Immature natural killer cell (primary cell): ENCODE measurements at places on chromosomes 13 and 19.

- no peak overlapping the region for H3K27ac ChIP-seq
- DNase-seq: no peak
- H3K4me3 ChIP-seq: peak overlapping the region; percentile 27
- H3K36me3 ChIP-seq: no peaks in the 10 kb centered on the region
- H3K4me1 ChIP-seq: no peaks in the 10 kb centered on the region
Observed at GRCh38 chr13:53782488-53782961, 753.9 kb downstream of the OLFM4 start.

GRCh38 chr13:73334445-73334844 lies 275.6 kb downstream of the KLF5 start:
- H3K36me3 ChIP-seq: no peaks in the 10 kb centered on the region
- H3K27ac ChIP-seq: no peak overlapping the region
- H3K4me1 ChIP-seq: no peaks in the 10 kb centered on the region
- H3K4me3 ChIP-seq: no peak overlapping the region
- no peak for DNase-seq

- H3K27ac ChIP-seq: no peak overlapping the region
- no peaks in the 10 kb centered on the region for H3K4me1 ChIP-seq
- H3K27me3 ChIP-seq: no peaks in the 10 kb centered on the region
Observed at GRCh38 chr13:35761440-35762252, 285.2 kb upstream of the MAB21L1 start.

DNA sequence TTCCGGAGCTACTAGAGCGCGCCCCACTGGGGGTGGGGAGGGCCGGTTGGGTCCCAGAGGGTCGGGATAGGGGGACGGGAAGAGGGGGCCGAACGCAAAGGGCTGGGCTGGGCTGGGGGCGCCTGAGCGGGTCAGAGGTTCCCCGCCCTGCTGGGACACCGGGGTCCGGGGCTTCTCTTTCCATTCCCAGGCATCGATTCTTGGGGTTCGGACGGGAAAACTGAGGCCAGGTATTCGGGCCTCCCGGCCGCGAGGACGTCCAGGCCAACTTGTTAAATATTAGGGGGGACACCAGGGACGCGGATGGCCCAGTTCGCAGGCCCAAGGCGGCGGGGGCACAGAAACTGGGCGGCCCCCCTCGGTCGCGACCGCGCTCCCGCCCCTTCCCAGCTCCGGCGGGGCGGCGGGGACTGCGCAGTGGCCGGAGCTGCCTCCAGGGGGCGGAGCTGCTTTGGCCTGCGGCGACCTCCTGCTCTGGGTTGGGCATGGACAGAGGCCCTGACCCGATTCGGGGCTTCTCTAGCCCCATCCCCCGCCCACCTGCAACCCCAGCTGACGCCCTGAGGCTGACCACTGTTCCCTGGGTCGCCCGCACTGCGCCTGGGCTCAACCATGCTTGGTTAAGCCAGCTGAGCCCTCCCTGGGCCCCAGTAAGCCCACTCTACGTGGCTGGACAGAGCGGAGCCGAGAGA lies 1.2 kb upstream of the KLF16 start:
- H3K27me3 ChIP-seq: peaks cover 8% of the 10 kb centered on the region
- peak overlapping the region; percentile 77 for H3K4me3 ChIP-seq
- peak overlapping the region; percentile 65 for H3K27ac ChIP-seq
- H3K36me3 ChIP-seq: no peaks in the 10 kb centered on the region
- DNase-seq: peak; percentile 74

- H3K27ac ChIP-seq: no peak overlapping the region
- no peak overlapping the region for H3K4me3 ChIP-seq
- DNase-seq: no peak
- H3K27me3 ChIP-seq: peaks cover 1% of the 10 kb centered on the region
- H3K4me1 ChIP-seq: no peaks in the 10 kb centered on the region
- peaks cover 10% of the 10 kb centered on the region for H3K36me3 ChIP-seq
Observed at GRCh38 chr13:19810996-19811881, 28.5 kb upstream of the PSPC1 start.

DNA sequence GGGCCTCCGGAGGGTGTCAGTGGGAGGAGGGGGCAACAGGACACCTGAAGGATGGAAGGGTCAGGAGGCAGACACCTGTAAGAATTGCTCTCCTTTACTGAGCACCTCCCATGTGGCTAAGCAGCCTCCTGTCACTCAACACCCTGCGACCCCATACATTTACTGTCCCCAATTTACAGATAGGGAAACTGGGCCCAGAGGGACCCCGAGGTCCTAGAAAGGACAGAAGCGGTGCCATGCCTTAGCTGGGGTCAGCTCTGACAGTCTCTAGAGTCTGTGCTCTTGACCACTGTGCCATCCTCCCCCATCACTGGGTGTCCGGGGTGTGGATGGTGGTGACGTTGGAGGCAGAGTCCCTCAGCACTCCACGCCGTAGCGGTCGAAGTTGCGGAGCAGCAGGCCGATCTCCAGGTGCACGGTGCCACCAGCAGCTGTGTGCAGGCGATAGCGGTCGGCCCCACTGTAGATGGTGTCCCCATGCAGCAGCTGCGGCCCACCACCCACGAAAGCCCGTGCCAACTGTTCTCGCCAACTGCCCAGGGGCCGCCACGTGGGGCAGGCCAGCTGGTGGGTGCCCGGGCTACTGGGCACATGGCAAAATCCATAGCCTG lies 726 bp upstream of the TGFB1 start:
- peaks cover 46% of the 10 kb centered on the region for H3K4me1 ChIP-seq
- peak overlapping the region; percentile 95 for H3K27ac ChIP-seq
- H3K27me3 ChIP-seq: peaks cover 58% of the 10 kb centered on the region
- H3K4me3 ChIP-seq: peak overlapping the region; percentile 84
- no peak for DNase-seq

- H3K27ac ChIP-seq: no peak overlapping the region
- H3K4me1 ChIP-seq: no peaks in the 10 kb centered on the region
- H3K36me3 ChIP-seq: no peaks in the 10 kb centered on the region
- H3K27me3 ChIP-seq: no peaks in the 10 kb centered on the region
Observed at GRCh38 chr13:106129993-106130392, 405.5 kb downstream of the EFNB2 start.

DNA sequence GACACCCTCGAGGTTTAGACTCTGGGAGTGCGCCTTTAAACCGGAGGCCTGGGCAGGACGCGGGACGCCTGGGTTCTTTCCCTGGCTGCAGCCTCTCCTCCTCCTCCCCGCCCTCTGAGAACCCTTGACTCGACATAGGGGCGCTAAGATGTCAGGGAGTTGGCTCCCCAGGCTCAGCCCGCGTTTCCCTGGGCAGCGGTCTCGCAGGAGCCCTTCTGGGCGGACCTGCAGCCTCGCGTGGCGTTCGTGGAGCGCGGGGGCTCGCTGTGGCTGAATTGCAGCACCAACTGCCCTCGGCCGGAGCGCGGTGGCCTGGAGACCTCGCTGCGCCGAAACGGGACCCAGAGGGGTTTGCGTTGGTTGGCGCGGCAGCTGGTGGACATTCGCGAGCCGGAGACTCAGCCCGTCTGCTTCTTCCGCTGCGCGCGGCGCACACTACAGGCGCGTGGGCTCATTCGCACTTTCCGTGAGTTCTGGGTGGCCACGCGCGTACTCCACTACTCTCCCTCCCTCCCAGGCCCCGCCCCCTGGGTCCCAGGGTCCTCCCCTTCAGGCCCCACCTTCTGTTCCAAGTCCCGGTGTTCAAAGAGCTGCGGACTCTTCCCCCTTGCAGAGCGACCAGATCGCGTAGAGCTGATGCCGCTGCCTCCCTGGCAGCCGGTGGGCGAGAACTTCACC lies 1.3 kb downstream of the ICAM5 start:
- H3K36me3 ChIP-seq: peaks cover 3% of the 10 kb centered on the region
- peaks cover 78% of the 10 kb centered on the region for H3K4me1 ChIP-seq
- peaks cover 54% of the 10 kb centered on the region for H3K27me3 ChIP-seq
- peak; percentile 55 for DNase-seq
- peak overlapping the region; percentile 90 for H3K4me3 ChIP-seq
- peak overlapping the region; percentile 32 for H3K27ac ChIP-seq

- peaks cover 5% of the 10 kb centered on the region for H3K27me3 ChIP-seq
- no peak overlapping the region for H3K4me3 ChIP-seq
- DNase-seq: no peak
- H3K36me3 ChIP-seq: no peaks in the 10 kb centered on the region
- H3K4me1 ChIP-seq: no peaks in the 10 kb centered on the region
Observed at GRCh38 chr19:31500946-31501345, 151.7 kb upstream of the TSHZ3 start.

DNA sequence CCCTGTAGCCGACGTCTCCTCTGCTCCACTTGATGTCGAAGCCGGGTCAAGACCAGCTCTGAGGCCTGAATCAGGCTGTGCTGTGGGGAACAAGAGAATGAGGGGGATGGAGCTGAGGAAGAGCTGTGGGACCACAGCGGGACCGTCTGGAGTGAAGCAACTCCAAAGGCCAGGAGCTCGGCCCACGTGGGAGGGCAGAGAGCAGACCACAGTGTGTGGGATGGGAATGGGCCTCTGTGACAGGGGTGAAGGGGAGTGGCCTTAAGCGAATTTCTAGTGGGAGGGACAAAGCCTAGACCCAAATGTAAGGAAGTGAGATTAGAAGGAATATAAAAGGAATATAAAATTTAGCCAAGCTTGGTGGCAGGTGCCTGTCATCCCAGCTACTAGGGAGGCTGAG lies 3.8 kb upstream of the SLC8A2 start:
- peaks cover 6% of the 10 kb centered on the region for H3K4me1 ChIP-seq
- H3K27ac ChIP-seq: no peak overlapping the region
- H3K27me3 ChIP-seq: peaks cover 13% of the 10 kb centered on the region

GRCh38 chr13:52921194-52921593 lies 72.8 kb upstream of the PCDH8 start:
- H3K27ac ChIP-seq: no peak overlapping the region
- H3K27me3 ChIP-seq: peaks cover 2% of the 10 kb centered on the region
- H3K4me3 ChIP-seq: no peak overlapping the region
- no peak for DNase-seq

DNA sequence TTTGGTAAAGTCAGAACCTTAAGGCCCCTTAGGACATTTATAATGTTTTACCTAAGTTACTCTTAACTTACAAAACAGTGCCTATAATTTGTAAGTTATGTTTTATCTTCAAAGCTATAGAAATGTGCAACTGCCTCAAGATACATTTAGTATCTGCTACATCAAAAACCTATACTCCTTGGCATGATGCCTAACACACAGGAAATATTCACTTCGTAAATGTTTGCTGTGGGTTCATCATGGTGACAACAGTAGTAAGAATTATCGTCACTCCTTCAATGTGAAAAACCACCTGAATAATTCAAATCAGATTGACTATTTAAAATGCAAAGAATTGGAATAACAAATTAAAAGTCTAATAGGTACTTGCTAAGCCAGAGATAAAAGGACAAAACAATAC lies 184.1 kb downstream of the DIAPH3 start:
- DNase-seq: no peak
- H3K27me3 ChIP-seq: no peaks in the 10 kb centered on the region
- no peak overlapping the region for H3K4me3 ChIP-seq

DNA sequence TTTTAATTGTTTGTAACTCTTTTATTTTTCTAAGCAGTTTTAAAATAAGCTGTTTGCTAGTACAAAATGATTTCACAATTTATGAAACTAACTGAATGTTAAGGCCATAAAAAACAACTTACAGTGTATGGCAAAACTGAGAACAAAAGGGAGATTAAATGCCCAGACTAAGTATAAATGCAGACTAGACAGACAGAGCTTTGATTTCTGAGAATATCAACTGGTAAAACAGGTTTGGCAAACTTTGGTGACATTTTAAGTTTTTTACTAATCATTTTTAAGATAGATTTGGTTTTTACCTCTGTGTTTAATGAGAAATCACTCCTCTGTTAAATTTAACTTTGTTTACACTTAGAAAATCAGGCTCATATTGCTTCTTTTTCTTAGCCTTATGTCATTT lies 127.5 kb upstream of the KLF5 start:
- H3K36me3 ChIP-seq: peaks cover 37% of the 10 kb centered on the region
- no peak overlapping the region for H3K27ac ChIP-seq
- no peaks in the 10 kb centered on the region for H3K4me1 ChIP-seq
- no peak for DNase-seq

DNA sequence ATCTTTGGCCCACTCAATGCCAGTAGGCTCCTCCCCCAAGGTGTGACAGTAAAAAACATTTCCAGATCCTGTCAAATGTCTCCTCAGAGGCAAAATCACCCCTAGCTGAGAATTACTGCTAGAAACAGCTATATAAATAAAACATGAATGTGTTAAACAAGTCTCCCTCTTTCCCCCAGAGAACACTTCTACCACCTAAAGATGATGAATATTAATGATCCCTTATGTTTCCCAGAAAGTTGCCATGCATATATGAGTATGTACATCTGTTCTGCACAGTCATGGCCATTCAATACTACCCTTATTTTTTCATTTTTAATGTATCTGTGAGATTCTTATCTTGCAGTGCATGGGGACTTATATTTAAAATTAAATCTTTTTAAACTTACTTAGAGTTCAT lies 230.0 kb downstream of the SHISA2 start:
- no peak overlapping the region for H3K27ac ChIP-seq
- no peaks in the 10 kb centered on the region for H3K4me1 ChIP-seq
- DNase-seq: no peak
- H3K27me3 ChIP-seq: peaks cover 3% of the 10 kb centered on the region

DNA sequence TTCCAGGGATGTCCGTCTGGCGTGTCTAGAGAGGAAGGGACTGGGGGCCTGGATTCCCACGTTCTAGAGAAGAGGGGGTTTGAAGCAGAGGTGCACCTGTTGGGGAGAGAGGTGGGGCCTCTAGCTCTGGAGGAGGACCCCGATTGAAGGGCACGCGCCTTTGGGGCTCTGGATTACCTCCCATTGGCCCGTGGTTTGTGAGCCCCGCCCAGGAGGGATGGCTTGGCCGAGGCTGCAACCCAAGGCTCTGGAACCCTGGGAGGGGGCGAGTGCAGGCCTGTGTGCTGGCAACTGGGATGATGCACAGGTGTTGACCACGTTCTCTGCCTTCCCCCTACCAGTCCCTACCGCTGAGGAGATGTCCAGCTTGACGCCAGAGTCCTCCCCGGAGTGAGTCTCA lies 20.2 kb downstream of the TMEM150B start:
- H3K27me3 ChIP-seq: peaks cover 7% of the 10 kb centered on the region
- H3K4me3 ChIP-seq: no peak overlapping the region
- no peak for DNase-seq
- no peaks in the 10 kb centered on the region for H3K36me3 ChIP-seq
- H3K4me1 ChIP-seq: peaks cover 11% of the 10 kb centered on the region

GRCh38 chr13:20431080-20431479 lies 94.6 kb downstream of the CRYL1 start:
- no peak overlapping the region for H3K4me3 ChIP-seq
- peaks cover 13% of the 10 kb centered on the region for H3K4me1 ChIP-seq
- H3K36me3 ChIP-seq: peaks cover 16% of the 10 kb centered on the region

GRCh38 chr19:41411968-41412265 lies 14.3 kb downstream of the BCKDHA start:
- no peak for DNase-seq
- H3K27ac ChIP-seq: peak overlapping the region; percentile 27
- peaks cover 15% of the 10 kb centered on the region for H3K4me1 ChIP-seq
- peaks cover 23% of the 10 kb centered on the region for H3K36me3 ChIP-seq
- H3K4me3 ChIP-seq: no peak overlapping the region
- peaks cover 2% of the 10 kb centered on the region for H3K27me3 ChIP-seq

GRCh38 chr13:69683921-69684686 lies 423.5 kb upstream of the ATXN8OS start:
- no peaks in the 10 kb centered on the region for H3K36me3 ChIP-seq
- no peak for DNase-seq
- no peaks in the 10 kb centered on the region for H3K27me3 ChIP-seq
- H3K4me1 ChIP-seq: no peaks in the 10 kb centered on the region

- H3K27me3 ChIP-seq: no peaks in the 10 kb centered on the region
- peaks cover 4% of the 10 kb centered on the region for H3K36me3 ChIP-seq
- no peak overlapping the region for H3K27ac ChIP-seq
- no peaks in the 10 kb centered on the region for H3K4me1 ChIP-seq
- H3K4me3 ChIP-seq: no peak overlapping the region
Observed at GRCh38 chr13:106753251-106753650, 185.3 kb upstream of the ARGLU1 start.

GRCh38 chr19:42024622-42025111 lies 30.6 kb upstream of the ATP1A3 start:
- H3K36me3 ChIP-seq: no peaks in the 10 kb centered on the region
- no peak overlapping the region for H3K27ac ChIP-seq
- H3K4me1 ChIP-seq: no peaks in the 10 kb centered on the region
